DMS 273 treated with DMSO at 0.1 percent for 48 hours (cell line): ENCODE measurements at places on chromosomes 4 and X.

GRCh38 chr4:73683033-73683432, 57.3 kb upstream of the CXCL8 start:
- DNase-seq: no peak

GRCh38 chr4:2734612-2735011, 21.5 kb downstream of the TNIP2 start:
- DNase-seq: no peak

GRCh38 chr4:80731436-80731835, 299.1 kb upstream of the BMP3 start:
- no peak for DNase-seq

GRCh38 chr4:1192091-1192492, 19.7 kb upstream of the SPON2 start:
- DNase-seq: peak; percentile 31

- no peak for DNase-seq
Measured at GRCh38 chr4:142901166-142901662, 55.1 kb upstream of the INPP4B start.

DNA sequence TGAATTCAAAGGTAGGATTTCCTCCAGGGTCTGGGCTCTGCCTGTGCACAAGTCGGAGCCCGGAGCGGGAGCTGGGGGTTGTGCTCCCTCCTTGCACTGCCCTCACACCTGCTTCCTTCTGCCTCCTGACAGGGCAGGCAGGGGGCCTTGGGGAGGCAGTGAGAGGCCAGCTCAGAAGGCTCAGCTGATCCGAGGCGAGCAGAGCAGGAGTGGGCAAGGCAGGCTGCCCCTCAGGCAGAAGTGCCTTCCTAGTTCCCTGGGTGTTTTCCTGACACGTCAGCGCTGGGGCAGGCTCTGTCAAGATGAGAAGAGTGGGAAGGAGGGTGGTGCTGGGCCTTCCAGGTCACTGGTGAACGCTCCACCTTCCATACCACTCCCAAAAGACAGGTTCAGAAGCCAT, 5.5 kb upstream of the IRAK1 start:
- DNase-seq: no peak

DNA sequence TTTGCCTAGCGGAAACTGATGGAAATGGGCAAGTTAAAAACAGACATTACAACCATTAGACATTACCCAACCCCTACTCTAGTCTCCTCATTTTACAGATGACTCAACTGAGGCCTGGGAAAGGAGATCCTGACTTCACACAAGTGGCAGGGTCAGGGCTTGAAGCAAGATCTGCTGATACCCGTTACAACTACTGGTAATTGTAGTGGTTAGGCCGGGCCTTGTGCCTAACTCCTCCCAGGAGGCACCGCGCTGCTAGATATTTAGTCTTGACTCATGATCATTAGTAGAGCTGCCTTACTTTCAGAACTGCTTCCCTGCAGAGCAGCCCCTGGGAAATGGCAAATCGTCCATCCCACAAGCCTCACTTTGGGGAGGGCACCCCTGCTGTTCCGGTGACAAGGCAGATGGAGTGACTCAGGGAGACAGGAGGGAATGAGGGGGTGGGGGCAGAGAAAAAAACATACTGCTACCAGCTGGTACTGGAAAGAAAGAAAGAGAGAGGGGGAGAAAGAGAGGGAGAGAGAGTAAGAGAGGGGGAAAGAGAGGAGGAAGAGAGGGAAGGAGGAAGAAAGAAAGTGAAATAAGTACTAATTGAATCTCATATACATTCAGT, 12.2 kb downstream of the ARHGEF6 start:
- DNase-seq: peak; percentile 82

- no peak for DNase-seq
Measured at GRCh38 chr4:3862640-3863420, 96.6 kb downstream of the ADRA2C start.
